Epithelial cell of proximal tubule (primary cell): ENCODE measurements at places on chromosomes 6 and 20.

GRCh38 chr20:13305284-13305683 lies 84.2 kb downstream of the ISM1 start:
- DNase-seq, result no peak

DNA sequence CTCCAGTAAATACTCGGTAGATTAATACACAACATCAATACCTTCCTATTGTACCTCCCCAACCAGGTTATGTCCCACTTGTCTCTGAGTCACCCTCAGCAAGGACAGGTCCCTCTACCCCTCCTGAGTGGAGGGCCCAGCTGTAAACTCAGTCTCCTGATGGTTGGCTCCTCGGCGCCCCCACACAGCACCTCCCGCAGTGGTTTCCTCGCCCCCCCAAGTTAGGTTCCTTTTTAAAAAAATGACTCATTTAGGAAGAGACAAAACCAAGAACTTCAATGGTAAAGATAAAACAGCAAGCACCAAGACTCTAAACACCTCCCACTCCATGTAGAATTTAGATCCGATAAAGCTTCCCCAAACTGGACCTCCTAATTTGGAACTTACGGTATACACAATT lies 83.5 kb downstream of the TRERF1 start:
- no peak for DNase-seq

DNA sequence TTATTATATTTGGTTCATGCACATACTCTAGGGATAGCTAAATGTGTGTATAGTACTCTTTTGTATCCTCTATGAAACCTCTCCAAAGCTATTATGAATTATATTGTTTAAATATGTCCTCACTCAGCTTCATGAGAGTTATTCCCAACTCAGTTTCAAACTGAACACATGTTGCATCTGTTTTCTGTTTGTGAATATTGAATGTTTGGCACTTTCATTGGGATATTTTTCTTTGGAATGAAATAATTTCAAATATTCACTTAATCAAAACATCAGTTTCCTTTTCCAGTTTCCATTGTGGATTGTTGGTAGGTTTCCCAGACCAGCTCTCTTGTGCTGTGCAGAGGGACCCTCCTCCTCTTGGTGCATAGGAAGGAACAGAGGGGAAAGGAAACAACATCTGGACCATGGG lies 46.6 kb downstream of the HDAC2 start:
- DNase-seq, result no peak

DNA sequence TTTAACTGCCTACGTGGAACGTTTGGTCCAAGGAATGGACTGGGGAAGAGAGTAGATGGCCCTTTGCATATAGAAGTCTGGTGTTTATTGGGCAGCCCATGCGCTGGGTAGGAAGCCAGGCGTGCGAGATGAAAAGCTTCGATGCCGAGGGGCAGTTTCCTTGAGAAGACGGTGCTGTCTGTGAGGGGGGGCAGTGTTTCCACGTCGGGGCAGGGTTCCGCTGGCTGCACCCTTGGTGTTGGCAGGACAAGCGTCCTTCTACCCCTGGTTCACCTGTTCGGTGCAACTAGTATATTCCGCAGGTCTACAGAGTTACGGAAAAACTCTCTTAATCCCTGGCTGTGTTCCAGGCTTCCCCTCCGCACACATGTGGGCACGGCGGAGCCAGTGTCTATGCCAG lies 88.2 kb downstream of the SMOC2 start:
- no peak for DNase-seq

DNA sequence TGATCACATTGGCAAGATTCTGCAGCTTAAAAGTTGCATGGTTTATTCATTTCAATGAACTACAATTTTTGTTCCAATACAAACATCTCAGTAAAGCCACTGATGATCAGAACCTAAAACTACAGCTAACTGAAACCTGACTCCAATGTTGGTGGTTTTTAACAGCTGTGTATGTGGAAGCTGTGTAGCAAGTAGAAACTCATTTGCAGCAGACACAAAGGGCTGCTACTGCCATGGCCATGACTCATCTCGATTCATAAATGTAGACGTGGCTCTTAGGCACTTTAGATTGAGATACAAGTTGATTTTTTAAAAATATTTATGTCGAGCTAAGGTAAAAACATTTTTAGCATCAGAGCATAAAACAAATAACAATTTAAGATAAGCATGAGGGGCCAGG lies 19.5 kb upstream of the MAP3K4 start:
- DNase-seq, result no peak

GRCh38 chr20:40706977-40707582 lies 18.0 kb upstream of the MAFB start:
- no peak for DNase-seq
